ENCODE measurements at places on chromosomes 11 and 22.
A peak's percentile ranks its signal among the peaks of the same experiment; 100 is the strongest.

GRCh38 chr11:68878022-68878421 is 25.6 kb downstream of the MRPL21 start:
- DNase-seq: no peak

GRCh38 chr11:112280268-112281126 is 19.8 kb upstream of the PLET1 start:
- DNase-seq: peak; percentile 89

DNA sequence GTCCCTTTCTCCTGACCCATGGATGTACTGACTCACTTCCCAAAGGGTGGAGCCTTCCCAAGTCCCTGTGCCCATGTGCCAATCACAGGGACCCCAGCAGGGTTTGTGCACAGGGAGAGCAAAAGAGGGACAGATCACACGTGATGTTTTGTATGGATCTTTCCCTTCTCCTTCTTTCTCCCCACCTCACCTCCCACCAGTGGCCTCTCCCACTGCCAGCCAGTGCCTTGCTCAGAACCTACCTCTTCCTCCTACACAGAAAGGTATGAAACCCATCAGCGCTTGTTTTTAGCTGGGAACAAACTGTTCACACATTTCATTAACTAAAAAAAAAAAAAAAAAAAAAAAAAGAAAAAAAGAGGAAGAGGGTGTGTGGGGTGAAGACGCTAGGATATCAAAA is 112.9 kb downstream of the DSCAML1 start:
- DNase-seq: no peak

- no peak for DNase-seq
Observed at GRCh38 chr11:78605296-78605695, 30.6 kb upstream of the NARS2 start.

DNA sequence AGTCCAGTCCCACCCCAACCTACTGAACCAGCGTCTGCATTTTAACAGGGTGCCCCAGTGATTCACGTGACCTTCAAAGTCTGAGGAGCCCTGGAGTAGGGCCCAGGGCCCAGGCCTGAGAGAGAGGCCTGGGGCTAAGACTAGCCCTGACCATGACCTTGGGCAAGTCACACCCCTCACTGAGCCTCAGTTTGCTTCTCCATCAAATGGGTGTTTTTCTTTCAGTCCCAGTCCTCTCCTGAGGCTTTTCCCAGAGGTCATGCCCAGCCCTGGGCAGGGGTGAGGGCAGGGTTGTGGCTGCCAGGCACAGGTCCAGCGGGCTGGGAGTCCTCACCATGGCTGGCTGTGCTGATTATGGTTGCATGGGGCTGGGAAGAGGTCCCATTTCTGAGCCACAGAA is 33.0 kb upstream of the GCAT start:
- DNase-seq: no peak

DNA sequence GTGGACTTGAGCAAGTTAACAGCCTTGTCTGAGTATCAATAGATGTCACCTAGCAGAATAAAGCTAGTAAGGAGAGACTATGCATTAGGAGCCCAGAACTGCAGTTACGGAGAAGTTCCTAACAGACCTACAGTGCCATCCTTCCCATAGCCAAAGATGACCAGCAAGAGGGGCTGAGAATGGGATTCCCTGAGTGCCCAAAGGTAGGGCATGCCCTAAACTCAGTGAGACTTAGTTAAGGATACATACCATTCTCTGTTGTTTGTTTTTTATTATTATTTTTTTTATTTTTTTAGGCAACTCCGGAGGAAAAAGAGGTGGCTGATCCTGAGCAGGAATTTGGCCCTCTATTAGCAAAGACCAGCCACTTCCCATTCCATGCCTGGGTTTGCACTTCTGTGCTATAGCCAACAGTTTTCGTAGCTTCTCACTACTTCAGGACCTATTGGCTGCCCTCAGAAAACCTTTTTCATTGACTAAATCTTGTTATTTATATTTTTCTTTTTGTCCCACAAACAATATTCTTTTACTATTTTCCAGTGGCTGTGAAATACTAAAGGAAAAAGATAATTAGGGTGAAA is 33.3 kb upstream of the CCDC34 start:
- DNase-seq: no peak

DNA sequence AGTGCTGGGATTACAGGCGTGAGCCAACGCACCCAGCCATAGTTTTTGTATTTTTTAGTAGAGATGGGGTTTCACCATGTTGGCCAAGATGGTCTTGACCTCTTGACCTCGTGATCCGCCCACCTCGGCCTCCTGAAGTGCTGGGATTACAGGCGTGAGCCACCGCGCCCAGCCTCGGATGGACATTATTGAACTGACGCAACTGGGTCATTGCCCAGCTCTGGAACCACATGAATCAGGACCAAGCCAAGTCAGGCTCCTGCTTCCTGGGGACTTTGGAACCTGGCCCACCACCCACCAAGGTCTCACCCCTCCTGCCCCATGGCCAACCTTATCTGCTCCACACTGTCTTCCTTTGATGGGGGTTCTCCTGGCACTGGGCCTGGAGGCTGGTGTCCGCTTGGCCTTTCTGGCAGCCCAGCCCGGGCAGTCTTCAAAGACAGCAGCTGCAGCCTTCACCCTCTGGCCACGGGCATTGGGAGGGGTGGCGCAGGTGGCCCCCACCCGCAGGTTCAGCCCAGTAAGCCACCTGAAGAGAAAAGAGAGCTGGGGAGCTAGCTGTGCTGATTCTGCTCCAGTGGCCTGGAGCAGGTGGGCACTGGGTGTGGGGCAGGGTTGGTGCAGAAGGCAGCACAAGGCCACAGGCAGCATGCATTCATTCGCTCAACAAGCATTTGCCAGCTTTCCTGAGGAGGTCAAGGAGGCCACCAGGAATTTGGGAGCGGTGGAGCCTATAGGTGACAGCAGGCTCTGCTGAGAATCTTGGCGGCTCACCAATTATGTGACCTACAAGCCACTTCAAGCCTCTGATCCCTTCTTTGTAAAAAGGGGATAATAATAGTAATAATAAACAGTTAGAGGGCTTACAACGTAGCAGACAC is 5.7 kb downstream of the CHADL start:
- DNase-seq: peak; percentile 56

DNA sequence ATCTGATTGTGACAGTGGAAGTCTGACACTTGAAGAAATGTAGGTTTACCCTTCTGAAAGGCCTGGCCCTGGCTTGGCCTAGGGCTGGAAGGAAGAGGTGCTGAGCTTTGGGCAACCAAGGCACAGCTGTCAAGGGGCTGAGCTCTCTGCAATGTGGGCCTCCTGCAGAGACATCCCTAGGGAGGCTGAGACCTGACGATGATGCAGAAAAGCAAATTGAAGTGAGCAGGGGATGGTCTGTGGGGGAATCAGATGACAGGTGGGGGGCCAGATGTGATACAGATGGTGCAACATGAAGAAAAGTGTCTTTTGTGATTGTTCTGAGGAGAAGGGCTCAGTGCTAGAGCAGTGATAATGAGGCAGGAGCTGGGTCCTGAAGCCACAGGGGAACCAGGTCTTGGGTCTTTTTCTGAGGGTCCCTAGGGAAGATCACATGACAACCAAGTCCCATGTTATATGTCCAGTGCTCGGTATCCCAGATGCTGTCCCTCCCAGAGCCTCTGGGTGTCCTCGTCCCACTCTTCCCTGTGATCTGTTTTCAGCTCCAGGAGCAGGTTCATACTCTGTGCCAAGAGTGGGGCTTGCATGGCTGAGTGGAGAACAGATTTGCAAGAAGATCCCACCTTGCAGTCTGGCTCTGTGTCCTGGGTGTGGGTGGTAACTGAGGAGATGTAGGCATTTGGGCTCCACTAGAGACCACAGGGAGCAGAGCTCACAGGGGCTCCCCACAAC is 79.9 kb upstream of the VPREB1 start:
- no peak for DNase-seq

DNA sequence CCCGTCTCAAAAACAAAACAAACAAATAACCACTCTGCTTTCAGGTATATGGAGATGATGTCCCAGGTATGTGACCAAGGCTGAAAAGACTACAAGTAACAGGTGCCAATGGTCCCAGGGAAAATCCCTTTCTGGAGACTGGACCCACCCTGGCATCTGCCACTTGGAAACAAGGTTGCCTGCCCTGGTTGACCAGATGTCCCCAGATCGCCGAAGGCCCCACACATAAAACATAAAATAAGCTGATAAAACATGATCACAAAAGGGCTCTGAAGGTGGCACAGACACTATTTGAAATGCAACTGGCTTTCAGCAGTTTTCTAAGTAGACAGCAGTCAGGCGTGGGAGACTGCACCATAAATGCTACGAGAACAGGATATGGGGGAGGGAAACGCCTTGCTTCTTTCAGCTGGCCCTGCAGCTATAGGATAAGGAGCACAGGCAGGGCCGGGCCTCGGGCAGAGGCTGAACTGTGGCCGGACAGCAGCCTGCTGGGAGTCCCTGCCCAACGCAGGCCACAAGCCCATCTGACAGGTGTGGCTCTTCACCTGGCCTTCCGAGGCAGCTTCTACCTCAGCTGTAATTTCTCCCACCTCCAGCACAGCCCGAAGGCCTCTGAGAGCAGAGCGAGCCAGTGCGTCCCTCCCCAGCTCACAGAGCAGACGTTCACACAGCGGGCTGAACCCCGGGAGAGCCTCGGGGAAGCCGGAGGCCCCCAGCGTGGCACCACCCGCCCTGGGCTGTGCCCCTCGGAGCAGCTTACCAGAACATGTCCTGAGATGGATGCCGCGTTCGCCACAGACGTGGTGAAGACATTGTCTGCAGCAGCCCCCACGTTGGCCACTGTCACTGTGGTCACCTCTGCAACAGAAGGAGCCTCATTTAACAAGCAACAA is 4.0 kb downstream of the DEAF1 start:
- DNase-seq: peak; percentile 47

GRCh38 chr11:70252844-70253243 is 17.6 kb upstream of the PPFIA1 start:
- no peak for DNase-seq

DNA sequence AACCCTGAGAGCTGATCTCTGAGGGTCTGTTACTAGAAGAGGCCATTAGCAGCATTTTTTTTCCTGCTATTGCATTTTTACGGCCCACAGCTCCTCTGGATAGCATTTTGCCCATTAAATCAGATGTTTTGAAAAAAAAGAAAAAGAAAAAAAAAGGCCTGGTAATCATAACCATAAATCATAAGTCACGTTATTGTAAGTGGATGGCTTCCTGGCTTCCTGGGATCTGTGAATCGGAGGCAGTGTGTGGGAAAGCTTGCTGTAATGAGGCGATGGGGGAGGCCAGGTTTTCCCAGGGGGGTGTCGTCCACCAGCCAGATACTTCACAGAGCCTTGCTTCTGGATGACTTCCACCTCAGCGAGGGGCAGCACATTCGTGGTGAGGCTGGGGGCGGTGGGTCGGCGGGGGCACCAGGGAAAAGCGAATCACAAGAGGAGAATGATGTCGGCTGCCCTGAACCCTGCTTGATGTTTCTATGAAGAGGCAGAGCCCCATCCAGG is 106.5 kb upstream of the SYT13 start:
- DNase-seq: no peak

DNA sequence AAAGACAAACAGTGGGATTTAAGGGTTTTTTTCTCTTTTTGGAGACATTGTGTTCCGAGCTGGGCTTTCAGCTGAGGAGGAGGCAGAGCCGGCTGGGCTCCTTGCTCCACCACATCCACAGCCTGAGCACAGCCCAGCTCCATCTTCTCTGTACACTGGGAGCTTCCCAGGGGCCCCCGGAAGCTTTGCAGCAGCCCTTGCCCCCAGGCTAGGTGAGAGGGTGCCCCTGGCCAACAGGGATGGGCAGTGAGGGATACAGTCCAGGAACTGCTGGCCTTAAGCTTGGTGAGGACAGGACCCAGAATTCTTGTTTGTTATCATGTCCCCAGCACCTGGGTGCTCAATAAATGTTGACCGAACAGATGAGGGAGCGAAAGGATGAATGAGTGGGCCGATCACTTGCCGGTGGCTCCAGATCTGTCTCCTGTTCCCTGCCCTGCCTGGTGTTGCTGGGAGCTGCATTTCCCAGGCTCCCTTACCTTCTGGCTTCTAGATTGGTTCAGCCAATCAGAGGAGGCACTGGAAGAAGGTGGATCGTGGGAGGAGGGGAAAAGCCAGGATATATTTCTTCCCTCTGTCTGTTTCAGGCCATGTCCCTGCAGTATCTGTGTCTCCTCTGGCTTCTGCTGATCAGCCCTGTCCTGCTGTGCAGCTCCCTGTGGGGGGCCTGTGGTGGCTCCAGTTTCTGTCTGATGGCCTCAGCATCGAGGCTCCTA is 26.5 kb upstream of the NECTIN1 start:
- no peak for DNase-seq

DNA sequence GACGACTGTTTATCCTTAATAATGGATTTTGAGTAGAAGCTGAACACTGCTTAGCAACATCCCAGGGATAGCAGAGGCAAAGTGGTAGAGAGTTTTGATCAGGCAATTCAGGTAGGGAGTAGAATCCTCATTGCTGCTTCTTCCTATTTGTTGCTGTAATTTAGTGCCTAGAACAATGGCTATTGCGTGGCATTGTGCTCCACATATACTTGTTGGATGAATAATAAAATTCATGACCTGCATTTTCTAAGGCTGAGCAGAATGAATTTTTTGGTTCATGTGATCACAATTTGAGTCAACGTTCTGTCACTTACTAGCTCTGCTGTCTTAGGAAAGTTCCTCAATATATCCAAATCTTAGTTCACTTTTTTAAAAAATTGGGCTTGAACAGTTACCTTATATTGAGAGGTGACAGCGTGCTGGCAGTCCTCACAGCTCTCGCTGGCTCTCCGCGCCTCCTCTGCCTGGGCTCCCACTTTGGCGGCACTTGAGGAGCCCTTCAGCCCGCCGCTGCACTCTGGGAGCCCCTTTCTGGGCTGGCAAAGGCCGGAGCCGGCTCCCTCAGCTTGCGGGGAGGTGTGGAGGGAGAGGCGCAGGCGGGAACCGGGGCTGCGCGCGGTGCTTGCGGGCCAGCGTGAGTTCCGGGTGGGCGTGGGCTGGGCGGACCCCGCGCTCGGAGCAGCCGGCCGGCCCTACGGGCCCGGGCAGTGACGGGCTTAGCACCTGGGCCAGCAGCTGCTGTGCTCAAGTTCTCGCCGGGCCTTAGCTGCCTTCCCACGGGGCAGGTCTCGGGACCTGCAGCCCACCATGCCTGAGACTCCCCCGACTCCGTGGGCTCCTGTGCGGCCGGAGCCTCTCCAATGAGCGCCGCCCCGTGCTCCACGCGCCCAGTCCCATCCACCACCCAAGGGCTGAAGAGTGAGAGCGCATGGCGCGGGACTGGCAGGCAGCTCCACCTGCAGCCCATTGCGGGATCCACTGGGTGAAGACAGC is 350.6 kb downstream of the ETS1 start:
- no peak for DNase-seq

DNA sequence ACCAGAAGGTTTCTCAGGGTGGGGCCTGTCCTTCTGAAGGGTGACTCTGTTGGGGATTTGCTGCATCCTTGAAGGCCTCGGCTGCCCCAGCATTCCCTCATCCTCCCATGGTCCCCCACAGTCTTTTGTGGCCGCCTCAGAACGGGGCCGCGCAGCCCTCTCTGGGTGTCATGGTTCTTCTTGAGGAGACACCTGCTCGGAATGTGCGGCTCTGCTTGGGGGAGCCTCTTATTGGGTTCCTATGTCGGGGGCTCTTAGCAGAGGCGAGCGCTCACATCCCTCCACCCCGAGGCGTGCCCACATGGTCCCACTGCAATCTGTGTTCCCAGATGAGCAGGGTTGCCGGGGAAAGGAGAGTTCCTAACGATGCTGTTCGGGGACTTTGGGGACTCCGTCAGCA is 1008.4 kb downstream of the BRD1 start:
- no peak for DNase-seq
